ENCODE measurements at places on chromosomes 2 and 18. TPM values are rescaled to one million over a fixed set of nuclear protein-coding genes. Genes with fewer than 3 reads are reported as not detected.

Gene CCDC85A
- 0.39 TPM for total RNA-seq

Gene PFN4
- 1.8 TPM for total RNA-seq

Gene EIPR1
- 37.9 TPM for total RNA-seq

Gene DUSP2
- 0.32 TPM for total RNA-seq

Gene C1GALT1C1L
- total RNA-seq, result 2.2 TPM
